IPS-NIHi11 (cell line): ENCODE measurements at places on chromosomes 2 and 18.
A peak's percentile ranks its signal among the peaks of the same experiment; 100 is the strongest.

DNA sequence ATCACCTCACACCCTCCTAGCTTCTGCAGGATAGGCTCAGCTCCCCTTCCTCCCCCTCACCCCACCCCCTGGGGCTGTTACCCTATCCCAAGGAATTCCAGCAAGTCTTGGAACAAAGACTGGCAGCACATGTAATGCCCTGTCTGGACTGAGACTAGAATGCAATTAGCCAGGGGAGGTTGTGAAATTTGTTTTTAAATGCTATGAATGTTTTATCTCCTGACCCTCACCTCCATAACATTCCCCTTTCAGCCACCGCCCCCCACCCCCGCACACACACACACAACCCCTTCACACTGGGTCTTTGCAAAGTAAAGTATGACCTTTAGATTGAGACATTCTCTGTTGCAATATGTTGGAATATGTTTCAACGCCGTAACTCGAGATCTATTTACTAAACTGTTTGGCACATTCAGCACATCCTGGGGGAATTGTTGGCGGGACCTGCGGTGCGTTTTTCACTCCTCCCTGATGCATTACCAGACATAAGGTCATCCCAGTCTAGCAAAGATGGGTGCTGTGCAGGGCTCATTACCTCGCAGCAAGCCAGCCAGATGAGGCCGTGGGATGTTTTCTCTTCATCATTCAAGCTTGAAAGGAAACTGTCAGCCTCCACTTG is 290.7 kb upstream of the SLC14A2 start:
- DNase-seq = peak; percentile 67

DNA sequence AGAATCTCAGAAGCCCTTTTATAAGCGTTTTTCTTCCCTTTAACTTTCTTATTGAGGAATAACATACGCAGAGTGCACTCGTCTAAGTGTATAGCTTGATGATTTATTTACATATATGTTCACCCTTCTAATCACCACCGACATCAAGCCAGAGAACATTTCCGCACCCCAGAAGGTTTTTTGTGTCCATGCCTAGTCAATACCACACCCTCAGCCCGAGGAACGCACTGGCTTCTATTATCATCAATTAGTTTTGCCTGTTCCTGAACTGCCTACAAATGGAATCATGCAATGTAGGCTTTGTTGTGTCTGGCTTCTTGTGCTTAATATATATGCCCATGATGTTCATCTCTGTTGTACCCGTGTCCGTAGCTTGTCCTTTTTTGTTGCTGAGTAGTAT is 27.7 kb downstream of the SDC1 start:
- DNase-seq = no peak

GRCh38 chr18:67901573-67901972 is 385.1 kb upstream of the DSEL start:
- DNase-seq = no peak

DNA sequence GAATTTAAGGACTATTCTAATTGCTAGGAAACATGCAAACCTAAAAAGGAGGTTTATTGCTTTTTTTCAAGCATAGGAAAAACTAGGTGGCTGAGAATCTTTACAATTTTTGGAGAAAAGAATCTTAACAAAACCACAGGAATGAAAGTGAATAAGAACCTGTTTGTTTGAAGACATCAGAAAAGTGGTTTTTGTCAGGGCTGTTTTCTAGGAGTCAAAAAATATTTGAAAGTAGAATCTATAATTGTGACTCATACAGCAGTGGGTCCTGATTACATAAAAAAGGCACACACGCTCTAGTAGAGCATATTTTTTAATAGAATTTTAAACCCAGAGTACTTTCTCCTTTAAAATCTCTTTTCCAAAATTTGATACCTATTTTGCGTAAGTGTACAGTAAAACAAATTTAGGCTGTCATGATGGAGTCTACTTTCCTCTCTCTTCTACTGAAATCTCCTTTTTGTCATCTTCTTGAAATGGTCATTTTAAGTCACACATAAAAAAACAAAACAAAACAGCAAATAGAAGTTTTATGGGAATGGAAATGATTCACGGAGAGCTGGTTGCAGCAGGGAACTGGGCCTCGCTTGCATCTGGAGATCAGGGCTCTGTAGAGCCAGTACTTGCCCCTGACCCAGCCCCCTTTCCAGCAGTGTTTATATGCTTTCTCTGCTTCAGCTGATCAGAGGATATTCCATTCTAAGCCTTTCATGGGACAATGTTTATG is 59.1 kb upstream of the PELI1 start:
- no peak for DNase-seq

- DNase-seq = no peak
These were observed 421.0 kb upstream of the NETO1 start for GRCh38 chr18:73288813-73289212.
